Stimulated activated CD8-positive, alpha-beta memory T cell treated with anti-CD3 and anti-CD28 coated beads, Interleukin-4, amount 100 ng/mL, for 48 hours (primary cell): ENCODE measurements at places on chromosomes 11 and 22.
A peak's percentile ranks its signal among the peaks of the same experiment; 100 is the strongest.

DNA sequence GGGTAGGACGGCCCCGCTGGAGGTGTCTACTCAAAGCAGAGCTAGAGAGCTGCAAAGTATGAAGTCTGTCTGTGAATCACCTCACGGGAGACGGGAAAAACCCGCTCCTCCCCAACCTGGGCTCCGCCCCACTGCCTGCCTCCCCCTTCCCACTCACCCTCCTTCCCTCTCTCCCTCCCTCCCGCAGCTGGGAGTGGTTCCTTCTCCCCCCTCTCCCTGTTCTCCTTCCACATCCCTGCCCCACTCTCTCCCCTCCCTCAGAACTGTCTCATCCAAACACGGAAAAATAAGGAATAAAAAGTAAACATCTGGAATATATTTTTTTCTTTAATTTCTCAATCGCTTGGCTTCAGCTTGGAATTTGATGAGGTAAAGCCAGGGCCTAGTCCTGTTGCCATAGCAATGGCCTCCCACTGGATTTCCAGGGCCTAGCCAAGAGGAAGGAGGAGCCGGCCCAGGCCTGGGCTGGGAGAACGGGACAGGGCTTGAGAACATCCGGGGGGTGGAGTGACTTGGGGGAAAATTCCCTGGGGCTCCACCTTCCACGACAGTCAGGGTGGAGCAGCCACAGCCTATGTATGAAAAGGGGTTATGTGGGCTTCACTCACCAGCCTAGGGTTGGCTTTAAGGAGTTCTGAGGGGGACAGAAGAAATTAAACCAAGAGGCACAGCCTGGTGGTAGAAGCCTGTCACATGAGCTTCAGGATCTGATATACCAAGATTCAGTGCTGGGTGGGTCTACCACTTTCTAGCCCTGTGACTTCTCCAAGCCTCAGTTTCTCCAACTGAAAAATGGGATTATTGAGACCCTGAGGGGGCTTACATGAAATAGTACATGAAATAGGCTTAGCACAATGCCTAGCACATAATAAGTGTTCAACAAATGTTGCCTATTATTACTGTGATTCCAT, 2.2 kb downstream of the TNKS1BP1 start:
- no peak for DNase-seq

DNA sequence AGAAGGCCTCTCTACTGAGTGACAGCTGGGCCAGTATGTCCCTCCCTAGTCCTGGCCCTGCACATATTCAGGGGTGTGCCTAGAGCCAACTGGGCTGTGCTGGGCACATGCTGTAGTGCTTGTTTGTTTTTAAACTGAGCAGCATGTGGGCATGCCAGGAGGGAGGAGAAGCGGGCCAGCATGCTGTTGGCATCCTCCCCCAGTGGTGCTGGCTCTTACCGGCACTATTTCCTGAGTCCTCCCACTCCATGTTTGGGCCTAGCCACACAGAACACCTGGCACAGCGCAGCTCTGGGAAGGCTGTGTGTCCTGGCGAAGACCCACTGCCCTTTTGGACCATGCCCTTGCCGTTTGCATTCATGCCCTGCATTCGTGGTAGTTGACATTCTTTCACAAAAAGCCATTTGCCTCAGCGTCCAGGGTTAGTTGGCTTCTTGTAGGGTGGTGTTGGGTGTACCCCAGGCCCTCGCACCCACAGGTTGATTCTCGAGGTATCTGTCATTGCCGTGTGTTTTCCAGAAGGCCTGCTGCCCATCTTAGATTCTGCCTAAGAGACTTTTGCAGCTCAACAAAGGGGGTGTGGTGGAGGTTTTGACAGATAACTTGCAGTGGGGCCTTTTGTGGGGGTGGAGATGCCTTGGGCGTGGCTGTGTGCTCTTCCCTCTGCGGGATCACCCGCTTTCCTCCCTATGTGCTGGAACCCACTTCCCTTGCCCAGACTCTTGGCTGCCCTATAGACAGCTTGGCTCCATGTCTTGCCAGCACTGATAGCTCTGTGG, 13.6 kb downstream of the DGCR8 start:
- no peak for DNase-seq

- no peak for DNase-seq
These were observed 219.0 kb downstream of the CEP164 start for GRCh38 chr11:117546431-117547194.

DNA sequence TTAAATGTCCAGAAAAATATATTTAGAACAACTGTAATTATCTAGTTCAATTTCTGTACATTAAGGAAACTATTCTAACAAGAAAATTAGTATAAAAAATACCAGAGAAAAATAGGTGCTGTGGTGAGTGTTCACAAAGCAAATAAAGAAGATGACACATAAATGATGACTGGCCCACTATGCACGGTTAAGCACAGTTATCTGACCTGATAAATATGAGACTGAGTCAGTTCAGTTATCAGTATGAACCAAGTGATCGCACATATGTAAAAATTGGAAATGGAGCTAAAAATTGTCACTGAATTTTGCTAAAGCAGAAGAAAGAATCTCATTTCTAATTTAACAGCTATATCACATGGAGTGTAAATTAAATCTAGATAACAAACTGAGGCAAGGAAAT, 18.8 kb upstream of the MAML2 start:
- DNase-seq = no peak

- DNase-seq = no peak
These were observed 5.8 kb downstream of the MGAT3 start for GRCh38 chr22:39462443-39463221.

DNA sequence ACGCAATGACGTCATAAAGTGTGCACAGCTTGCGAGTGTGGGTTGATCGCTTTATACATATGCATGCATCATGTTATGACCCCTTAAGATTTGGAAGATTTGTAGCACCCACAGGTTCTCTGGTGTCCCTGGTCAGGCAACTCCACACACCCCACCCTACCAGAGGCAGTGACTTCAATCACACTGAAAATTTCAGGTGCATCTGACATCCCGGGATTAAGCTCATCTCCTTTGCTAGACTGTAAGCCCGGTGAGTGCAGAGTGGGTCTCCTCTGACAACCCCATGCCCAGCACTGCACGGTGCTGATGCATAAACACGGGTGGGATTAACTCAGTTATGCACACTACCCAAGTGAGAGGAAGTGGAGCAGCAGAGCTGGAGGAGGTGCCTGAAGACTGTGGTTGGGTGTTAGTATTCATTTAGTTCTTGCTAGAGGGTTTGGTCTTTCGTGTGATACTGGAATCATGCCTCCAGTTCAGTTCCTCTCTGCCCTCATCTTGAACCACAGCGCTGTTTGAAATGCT, 6.5 kb downstream of the ARSA start:
- DNase-seq = peak; percentile 71

DNA sequence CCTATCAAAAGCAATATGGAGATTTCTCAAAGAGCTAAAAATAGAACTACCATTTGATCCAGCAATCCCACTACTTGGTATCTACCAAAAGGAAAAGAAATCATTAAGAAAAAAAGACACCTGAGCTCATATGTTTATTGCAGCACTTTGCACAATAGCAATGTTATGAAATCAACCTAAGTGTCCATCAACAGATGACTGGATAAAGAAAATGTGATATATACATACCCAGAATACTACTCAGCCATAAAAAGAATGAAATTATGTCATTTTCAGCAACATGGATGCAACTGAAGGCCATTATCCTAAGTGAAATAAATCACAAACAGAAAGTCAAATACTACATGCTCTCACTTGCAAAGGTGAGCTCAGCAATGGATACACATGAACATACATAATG, 1565.5 kb upstream of the RAG2 start:
- DNase-seq = no peak

DNA sequence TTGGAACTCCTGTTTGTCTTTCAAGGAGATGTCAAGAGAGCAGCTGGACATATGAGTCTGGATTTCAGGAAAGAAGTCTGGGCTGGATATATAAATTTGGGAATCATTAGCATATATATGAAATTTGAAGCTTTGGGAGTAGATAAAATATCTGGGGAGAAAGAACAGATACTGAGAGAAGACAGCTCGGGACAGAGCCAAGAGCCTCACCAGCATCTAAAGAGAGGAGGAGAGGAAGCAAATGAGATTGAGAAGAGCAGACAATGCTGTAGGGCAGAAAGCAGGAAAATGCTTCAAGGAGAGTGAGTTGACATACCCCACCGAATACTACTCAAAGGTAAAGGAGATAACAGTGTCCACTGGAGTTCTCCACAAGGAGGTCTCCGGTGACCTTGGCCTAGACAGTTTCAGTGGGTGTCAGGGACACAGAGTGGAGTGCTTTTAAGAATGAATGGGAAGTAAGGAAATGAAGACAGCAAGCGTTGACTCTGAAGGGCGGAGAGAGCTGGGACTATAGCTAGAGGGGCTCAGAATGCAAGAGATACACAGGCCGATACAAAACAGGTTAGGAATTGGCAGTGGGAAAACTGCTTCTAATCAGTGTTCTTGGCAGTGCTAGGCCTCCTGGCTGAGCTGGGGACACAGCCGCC, 862 bp downstream of the APBB1 start:
- no peak for DNase-seq

GRCh38 chr22:46573781-46574437, 36.5 kb upstream of the CELSR1 start:
- DNase-seq = no peak

GRCh38 chr11:477052-477715, 27.1 kb downstream of the PTDSS2 start:
- no peak for DNase-seq

DNA sequence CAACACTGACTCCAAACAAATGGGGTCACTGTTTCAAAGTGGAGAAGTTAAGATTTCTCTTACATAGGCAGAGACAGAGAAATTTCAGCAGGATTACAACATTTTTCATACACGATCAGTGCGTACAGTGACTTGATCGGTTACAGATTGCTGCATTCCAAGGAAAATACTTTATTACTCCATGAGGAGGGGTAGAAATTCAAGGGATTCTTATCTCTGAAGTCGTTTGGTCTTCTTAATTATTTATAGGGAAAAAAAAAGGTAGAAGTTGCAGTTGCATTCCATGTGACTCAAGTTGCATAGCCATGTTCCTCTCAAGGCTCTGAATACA, 10.7 kb upstream of the SMIM38 start:
- DNase-seq = no peak

- DNase-seq = peak; percentile 16
These were observed 8.3 kb downstream of the SLC37A2 start for GRCh38 chr11:125071435-125071834.

DNA sequence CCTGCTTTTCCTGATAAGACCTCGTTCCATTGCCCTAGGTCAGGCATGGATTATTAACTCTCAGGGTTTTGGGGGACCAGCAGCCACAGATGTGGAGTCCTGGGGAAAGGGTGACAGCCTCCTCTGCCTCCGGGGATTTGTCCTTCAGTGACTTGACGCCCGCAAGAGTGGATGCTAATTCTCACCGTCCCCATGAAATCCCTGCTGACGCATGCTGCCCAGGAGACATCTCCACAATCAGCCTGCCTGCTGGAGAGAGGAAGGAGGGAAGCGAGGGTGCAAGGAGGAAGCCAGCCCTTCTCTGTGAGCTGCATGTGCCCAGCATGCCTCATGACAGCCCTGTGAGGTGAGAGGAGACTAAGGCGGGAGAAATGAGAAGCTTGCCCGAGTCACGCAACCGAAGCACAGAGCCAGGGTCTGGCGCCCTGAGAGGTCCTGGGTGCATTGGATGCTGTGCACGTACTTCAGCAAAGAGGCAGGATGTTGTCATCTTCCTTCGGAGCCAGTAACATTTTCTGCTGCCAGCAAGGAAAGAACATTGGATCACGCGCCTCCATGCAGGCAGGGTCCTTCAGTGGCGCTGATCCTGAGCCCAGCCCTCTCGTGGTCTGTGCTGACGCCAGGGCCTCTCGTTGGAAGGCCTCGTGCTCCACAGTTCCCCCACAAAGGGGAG, 27.3 kb upstream of the KRTAP5-6 start:
- peak; percentile 16 for DNase-seq

GRCh38 chr22:18056161-18056666, 21.6 kb upstream of the PEX26 start:
- no peak for DNase-seq

DNA sequence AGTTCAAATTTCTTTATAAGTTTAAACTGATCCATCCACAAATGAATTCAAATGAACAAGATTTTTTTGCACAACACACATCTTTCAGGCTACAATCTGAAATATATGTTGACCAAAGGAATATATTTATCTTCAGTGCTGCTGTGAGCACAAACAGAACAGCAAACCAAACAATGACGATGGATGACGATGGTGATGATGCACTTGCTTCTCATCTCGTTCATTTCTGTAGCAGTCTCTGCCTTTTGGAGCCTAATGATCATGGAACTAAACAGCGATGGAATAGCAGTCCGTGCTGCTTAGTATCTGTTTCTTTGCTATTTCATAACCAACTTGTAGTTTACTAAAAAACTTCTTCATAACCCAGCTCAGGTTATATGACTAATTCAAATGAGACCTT, 220.7 kb upstream of the BLID start:
- DNase-seq = no peak

DNA sequence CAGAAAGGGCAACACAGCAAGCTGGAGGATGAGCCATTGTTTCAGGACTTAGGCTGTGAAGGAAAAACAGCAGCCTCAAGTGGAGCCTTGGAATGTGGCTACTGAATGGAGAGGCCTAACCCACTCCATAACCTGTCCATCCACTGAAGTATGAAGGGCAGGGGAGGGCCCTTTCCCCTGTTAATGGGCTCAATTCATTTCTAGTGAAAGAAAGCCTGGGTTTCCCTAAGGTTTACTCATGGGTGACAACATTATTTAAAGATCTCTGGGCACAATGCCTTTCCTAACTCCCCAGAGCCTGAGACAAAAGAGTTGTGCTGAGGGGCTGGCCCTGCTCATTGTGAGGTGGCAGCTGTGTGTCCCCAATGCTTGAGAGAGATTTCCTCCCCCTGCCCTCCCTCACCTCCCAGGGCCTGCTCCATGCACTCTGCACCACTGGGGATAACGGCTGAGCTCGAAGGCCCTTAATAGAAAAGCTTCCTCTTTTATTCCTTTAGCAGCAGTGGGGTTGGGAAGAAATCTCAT, 83.8 kb downstream of the ME3 start:
- no peak for DNase-seq

GRCh38 chr22:20840646-20841371, 17.8 kb downstream of the PI4KA start:
- DNase-seq = peak; percentile 62

DNA sequence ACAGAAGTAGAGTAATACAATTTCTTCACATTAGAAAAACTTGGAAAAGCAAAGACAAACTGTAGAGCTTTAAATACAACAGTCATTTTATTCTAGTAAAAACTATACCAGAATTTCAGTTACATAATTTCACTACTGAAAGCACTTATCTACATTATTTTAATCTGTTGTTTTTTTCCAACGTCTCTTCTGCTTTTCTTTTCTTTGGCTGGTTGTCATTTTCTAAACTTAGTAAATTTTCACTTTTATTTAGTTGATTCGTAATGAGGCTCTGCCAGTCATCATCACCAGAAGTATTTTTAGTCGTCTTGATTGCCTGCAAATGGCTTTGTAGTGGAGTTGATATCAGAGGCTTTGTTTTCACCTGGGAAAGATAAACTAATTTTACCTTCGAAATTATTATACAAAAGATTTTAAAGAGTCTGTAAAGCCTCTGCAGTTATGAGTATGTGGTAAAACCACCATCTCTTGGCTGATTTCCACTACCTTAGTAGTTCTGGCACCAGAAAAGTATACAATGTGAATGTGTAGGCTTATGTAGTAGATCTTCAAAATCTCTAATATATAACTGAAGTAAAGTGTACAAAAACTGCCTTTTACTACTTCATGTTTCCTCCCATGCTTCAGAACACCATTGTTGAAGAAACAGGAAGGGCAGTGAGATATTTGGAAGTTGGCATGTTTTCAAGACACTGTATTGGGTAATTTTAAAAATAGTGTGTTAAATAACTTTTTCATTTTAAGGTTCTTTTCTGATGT, 19.2 kb downstream of the EIF3M start:
- DNase-seq = no peak
